ENCODE measurements at places on chromosomes 12 and 14.

- DNase-seq: no peak
These were observed 58.8 kb downstream of the TMEM30B start for GRCh38 chr14:61222388-61222787.

GRCh38 chr12:12909995-12910420, 18.6 kb downstream of the GPRC5A start:
- DNase-seq: peak; percentile 72

- DNase-seq: no peak
These were observed 206.0 kb upstream of the PLEKHG7 start for GRCh38 chr12:92496790-92497189.

DNA sequence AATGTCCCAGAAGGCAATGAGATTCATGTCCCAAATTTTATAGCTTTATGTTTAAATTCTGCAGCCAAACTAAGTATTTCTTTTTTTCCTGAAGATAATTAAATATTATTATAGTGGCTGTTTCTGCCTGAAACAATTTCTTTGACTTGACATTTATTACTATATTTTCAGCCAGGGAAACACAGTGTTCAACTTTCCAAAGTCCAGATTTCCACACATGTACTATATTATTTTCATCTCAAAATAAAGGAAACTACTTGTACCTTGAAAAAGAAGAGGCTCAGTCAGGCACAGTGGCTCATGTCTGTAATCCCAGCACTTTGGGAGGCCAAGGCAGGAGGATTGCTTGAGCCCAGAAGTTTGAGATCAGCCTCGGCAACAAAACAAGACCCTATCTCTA, 77.8 kb upstream of the BTG1 start:
- DNase-seq: no peak

Measured in choroid plexus epithelial cell (primary cell).